ENCODE measurements at places on chromosomes 6 and 20.

DNA sequence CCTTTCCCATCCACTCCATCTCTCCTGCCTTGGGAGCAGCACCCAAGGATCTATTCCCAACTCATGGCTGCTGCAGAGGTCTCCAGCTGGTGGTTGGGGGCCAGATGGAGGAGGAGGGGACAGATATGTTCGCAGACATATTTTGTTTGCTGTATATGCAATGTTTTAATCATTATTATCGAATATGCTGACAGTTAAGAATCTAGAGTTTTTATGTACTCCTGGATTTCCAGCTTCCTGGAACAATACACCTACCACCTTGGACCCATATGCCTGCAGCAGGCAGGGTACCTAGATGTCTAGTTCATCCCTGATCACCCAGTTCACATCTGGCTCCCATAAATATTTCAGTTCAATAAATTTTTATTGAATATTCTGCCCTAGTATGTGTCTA is 9.0 kb downstream of the FAM110A start:
- DNase-seq: no peak

DNA sequence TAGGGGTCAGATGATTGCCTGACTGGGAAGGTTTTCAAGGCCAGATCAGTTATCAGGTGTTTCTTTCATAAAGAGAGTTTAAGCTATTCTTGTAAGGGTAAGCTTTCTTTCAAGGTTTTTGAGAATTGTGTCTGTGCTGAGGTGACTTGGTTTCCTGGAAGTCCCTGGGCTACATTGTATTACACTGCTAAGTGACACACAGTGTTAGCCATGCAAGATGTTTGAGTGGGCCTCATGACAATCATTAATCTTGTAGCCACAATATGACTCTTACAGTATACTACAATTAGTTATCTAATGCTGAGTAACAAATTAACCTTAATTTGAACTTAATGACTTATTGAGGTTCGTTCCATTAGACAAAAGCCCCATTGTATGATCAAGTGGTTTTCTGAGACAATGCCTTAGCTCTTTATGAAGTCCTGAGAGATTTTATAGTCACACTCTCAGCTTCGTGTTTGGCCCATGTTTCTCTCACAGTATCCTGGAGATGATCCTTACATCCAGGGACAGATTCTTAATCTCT is 186.7 kb downstream of the RPS12 start:
- DNase-seq: no peak

- DNase-seq: no peak
Measured at GRCh38 chr20:64162239-64162910, 1.9 kb upstream of the MYT1 start.

- DNase-seq: no peak
Measured at GRCh38 chr6:151036869-151037680, 171.6 kb downstream of the MTHFD1L start.

GRCh38 chr6:14885498-14885897 is 360.4 kb upstream of the JARID2 start:
- no peak for DNase-seq

DNA sequence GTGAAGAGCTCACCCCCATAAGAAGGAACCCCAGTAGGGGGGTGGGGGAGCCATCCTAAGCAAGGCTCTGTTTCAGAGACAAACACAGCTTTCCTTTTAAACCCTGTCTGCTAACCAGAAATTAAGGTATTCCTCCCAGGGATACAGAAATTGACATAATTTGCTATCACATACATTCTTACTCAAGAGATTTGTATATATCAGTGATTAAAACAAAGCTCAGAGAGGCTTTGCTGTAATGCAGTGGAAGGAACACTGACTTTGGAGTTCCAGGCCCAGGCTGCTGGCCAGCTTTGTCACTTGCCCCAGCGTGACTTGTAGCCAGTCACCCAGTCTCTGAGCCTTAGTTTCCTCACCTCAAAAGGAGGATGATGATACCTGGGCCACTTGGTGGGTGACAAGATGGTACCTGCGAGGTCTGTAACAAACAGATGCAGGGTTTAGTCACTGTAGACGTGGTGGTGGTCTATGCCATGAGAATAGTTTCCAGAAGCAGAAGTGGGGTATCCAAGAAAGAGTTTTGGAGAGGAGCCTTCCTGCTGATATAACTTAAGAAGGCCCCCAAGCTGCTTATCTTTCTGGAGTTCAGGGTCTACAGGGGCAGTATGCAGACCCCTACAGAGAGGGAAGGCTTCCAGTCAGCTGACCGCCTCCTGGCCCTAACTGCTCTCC is 3.2 kb upstream of the FOXF2 start:
- no peak for DNase-seq

GRCh38 chr20:61030130-61030529 is 221.9 kb upstream of the CDH4 start:
- DNase-seq: no peak

DNA sequence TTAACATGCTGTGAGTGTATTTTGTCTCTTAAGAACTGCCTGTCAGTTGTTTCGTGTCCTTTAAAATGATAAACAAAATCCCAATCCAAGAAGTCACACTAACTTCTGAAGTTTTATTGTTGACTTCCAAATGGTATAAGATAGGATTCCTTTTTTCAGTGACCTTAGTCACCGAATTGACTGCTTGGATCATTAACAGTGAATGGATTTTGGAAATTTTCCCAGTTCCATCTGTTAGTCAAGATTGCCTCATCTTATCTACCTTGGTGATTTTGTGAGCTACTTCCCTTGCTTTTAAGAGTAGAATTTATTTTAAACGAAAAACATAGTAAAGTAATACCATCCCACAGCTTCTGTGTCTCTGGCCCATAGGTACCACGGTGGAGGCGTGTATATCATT is 14.9 kb downstream of the RIOK1 start:
- DNase-seq: no peak

GRCh38 chr6:32962213-32962826 is 6.1 kb upstream of the BRD2 start:
- DNase-seq: no peak

GRCh38 chr6:37882724-37883413 is 63.3 kb downstream of the ZFAND3 start:
- DNase-seq: no peak

GRCh38 chr6:133166766-133167165 is 74.4 kb upstream of the EYA4 start:
- no peak for DNase-seq

DNA sequence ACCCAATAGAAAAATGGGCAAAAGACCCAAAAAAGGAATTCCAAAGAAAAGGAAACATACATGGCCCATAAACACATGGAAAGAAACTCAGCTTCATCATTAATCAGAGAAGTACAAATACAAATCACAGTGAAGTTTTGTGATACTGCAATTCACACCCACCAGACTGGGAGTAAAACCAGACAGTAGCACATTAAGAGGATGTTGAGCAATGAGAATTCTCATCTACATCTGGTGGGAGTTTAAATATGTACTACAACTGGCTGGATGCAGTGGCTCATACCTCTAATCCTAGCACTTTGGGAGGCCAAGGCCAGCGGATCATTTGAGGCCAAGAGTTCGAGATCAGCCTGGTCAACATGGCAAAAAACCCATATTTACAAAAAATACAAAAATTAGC is 125.7 kb upstream of the PHACTR1 start:
- no peak for DNase-seq

GRCh38 chr6:108174371-108175175 is 8.8 kb downstream of the NR2E1 start:
- DNase-seq: no peak

GRCh38 chr20:37346236-37346534 is 245 bp downstream of the SRC start:
- no peak for DNase-seq

DNA sequence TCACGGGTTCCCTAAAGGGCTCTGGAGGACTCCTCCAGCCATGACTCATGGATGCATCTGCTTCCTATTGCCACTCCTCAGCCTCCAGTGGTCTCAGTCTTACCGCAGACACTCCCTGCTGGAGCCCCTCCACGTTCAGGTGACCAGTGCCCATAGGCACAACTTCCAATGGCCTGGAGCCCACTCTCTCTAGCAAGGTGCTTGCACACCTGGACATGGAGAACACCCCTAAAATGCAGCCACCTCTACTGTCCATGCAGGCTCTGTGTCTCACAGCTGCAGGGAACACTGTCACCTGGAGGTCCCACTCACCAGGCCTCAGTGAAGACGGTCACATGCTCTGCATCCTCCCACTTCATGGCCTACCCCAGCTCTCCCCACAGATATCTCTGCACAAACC is 36.0 kb downstream of the HUS1B start:
- no peak for DNase-seq

- no peak for DNase-seq
Measured at GRCh38 chr6:1608222-1609040, 1.3 kb upstream of the FOXC1 start.

- no peak for DNase-seq
Measured at GRCh38 chr6:84526631-84527030, 237.8 kb downstream of the TBX18 start.

- no peak for DNase-seq
Measured at GRCh38 chr20:53336892-53337291, 256.7 kb downstream of the ZNF217 start.

GRCh38 chr6:169529931-169530751 is 171.7 kb downstream of the WDR27 start:
- no peak for DNase-seq

DNA sequence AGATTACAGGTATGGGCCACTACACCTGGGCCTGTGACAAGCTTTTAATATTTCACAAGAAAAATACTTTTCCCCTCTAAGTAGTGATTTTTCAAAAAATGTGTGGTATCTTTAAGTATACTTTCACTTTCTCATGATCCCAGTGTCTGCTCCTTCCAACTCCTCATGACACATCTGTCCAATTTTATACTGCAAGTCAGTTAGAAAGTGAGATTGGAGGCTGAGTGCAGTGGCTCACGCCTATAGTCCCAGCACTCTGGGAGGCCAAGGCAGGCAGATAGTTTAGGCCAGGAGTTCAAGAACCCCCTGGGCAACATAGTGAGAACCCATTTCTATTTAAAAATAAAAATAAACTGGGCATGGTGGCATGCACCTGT is 20.2 kb downstream of the PIM1 start:
- DNase-seq: no peak

DNA sequence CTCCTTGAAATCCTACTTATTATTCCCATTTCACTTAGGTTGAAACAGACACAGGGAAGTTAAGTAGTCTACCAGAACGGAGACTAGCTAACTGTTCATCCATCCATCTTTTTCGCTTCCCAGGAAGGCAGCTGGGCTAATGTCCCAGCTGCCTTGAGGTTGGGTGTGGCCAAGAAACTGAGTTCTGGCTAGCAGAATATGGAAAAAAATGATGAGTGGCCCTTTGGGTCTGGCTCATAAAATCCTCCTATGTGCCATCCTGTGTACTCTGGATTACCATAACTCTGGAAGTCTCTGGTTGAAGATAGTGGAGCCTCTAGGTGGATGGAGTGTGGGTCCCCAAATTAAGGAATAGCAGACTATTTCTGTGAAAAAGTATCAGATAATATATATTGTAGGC is 206.2 kb downstream of the HIVEP2 start:
- no peak for DNase-seq

DNA sequence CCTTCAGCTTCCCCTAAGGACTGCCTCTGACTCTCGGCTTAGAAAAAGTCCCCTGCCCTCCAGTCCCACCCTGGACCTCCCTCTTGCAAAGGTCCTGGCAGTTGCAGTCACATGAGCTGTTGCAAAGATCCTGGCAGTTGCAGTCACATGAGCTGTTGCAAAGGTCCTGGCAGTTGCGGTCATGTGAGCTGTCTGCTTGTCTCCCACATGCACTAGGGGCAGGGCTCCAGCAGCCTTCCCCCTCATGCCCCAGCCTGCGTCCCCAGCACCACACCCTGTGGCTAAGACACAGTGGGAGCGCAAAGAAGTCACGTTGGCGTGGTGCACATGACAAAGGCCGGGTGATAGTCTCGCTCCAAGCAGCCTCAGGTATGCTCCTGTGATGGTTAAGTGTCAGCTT is 82.9 kb downstream of the ZNF217 start:
- no peak for DNase-seq

- DNase-seq: no peak
Measured at GRCh38 chr20:40471261-40471629, 217.8 kb downstream of the MAFB start.

GRCh38 chr6:21898107-21898796 is 304.7 kb downstream of the SOX4 start:
- DNase-seq: no peak

DNA sequence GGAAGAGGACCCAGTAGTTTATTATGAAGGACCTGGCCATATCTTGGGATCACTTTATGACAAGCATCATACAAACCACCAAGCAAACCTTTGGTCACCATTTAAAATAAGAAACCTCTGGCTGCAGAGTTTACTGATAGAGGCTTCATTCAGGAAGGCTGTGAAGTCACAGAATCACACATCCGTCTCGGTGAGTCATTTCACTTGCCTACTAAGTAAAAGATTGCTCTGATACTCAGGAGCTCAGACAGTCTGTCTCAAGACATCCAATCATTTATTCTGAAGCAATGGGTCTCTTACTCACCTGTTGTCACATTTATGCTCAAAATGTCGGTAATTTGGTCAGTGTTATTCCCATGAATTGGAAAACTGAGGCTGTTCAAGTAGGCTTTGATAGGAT is 33.7 kb downstream of the ADGRF5 start:
- DNase-seq: no peak

- no peak for DNase-seq
Measured at GRCh38 chr6:79066330-79066729, 11.7 kb downstream of the PHIP start.

DNA sequence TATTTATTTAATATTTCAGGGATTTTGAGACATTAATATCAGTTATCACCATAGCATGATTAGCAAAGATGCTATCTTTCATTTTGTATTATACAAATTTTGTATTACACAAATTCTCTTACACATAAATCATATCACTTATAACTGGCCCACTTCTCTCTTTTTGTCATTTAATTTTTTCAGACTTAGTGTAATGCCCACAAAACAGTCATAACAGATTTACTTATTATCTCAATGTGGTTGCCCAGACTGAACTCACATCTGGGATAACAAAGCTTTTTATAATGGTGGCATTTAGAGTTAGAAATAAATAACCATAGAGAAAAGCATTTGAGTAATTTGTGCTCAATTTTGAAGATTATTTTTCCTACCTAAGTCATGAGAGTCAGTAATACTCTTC is 148.3 kb downstream of the TFAP2B start:
- no peak for DNase-seq

DNA sequence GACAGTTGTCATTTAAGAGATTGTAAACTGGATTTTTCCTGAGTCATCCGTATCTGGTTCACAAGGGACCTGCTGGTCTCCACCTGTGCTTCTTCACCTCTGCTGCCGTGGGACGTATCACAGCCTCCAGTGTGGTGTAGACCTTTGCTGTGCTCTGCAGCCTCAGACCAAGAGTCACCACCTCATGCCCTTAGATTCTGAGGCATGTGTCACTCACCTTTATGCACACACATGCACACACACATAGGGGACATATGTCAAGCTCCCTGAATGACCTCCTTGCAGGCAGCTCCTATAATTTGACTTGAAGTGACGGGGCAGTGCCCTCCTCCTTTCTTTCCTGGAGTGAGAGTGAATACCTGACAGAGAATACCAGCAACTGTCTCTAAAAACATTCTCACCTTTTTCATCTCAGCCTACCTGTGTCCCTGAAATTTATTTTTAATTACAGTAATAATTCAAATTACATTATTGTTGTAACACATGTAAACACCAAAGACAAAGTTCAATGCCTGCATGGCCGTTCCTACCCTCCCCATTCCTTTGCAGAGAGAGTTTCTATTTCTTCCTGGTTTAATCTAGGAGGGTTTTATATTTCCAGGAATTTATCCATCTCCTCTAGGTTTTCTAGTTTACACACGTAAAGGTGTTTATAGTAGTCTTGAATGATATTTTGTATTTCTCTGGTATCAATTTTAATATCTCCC is 3.5 kb downstream of the SLC17A4 start:
- DNase-seq: no peak

- no peak for DNase-seq
Measured at GRCh38 chr6:131683479-131683878, 17.7 kb downstream of the OR2A4 start.

- no peak for DNase-seq
Measured at GRCh38 chr6:117494694-117495318, 12.3 kb downstream of the DCBLD1 start.
